ENCODE measurements at places on chromosomes 12 and 14. TPM values are rescaled to one million over a fixed set of nuclear protein-coding genes. Genes with fewer than 3 reads are reported as not detected.

- no peaks in the 10 kb centered on the region for H3K36me3 ChIP-seq
- no peak overlapping the region for H3K4me3 ChIP-seq
- no peak for DNase-seq
- no peaks in the 10 kb centered on the region for H3K4me1 ChIP-seq
- H3K27ac ChIP-seq = no peak overlapping the region
- peaks cover 12% of the 10 kb centered on the region for H3K27me3 ChIP-seq
Observed at GRCh38 chr14:104510216-104510615, 69.3 kb upstream of the C14orf180 start.

DNA sequence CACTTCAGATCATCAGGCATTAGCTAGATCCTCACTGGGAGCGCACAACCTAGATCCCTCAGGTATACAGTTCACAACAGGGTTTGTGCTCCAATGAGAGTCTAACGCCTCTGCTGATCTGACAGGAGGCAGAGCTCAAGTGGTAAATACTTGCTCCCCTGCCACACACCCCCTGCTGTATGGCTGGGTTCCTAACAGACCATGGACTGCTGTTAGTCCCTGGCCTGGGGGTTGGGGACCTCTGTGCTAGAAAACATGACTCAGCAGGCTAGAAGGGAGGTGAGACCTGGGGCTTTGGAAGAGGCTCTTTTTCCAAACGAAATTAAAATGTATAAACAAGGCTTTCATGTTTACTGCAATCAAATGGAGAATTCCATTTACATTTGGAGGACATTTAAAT, 691.1 kb downstream of the FLRT2 start:
- DNase-seq = no peak
- H3K27me3 ChIP-seq = no peaks in the 10 kb centered on the region
- H3K4me3 ChIP-seq = no peak overlapping the region
- no peaks in the 10 kb centered on the region for H3K4me1 ChIP-seq

GRCh38 chr12:58487255-58487654, 433.0 kb downstream of the LRIG3 start:
- H3K4me1 ChIP-seq = no peaks in the 10 kb centered on the region
- H3K27me3 ChIP-seq = no peaks in the 10 kb centered on the region
- no peak overlapping the region for H3K27ac ChIP-seq
- DNase-seq = no peak

- no peak for DNase-seq
- H3K27ac ChIP-seq = no peak overlapping the region
- no peaks in the 10 kb centered on the region for H3K4me1 ChIP-seq
- no peaks in the 10 kb centered on the region for H3K27me3 ChIP-seq
- no peaks in the 10 kb centered on the region for H3K36me3 ChIP-seq
- H3K4me3 ChIP-seq = no peak overlapping the region
Observed at GRCh38 chr12:130620281-130620680, 95.8 kb downstream of the RIMBP2 start.

DNA sequence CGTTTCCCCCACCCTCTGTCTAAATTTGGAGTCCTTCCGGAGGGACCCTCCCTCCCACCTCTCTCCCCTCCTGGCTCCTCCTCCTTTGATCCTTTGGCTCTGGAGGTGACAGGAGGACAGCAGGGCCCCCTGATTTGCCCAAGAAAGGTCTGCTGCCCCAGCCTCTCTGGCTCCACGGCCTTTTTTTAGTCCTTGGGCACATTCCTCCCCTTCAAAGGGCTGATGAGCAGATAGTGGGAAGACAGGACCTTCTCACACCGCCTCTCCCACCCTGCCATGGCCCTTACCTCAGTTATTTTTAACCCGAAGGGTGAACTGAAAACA, 196 bp upstream of the MYH6 start:
- no peak overlapping the region for H3K4me3 ChIP-seq
- no peaks in the 10 kb centered on the region for H3K27me3 ChIP-seq
- no peaks in the 10 kb centered on the region for H3K36me3 ChIP-seq

DNA sequence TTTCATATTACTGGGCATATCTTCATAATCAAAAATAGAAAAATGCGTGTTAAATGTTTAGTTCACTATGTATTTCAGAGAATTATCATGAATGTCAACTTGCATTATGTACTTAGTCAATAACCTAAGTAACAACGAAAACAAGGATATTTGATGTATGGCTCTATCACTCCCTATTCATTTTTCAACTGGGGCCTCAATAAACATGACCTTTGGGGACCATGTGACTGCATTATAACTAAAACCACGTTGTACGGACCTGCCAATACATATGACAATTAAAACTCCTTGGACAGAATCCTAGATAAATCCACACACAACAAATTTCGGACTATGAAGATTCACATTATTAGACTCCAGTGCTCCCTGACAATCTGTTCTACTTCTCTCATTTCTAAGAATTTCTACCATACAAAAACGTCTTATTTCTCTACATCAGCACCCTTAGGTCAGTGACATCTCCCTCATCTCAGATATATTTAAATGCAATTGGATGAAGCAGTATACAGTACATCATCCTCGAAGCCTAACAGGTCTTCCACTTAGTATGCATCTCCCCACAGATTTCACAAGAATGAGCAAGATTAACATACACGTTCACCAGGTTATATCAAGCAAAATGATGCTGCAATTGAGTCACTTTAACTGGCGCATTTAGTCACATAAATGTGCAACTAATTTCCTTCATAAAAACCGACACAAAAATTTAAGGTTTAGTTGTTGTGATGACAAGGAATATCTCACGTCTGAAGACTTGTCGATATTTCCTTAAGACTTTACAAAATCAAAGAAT, 1.5 kb downstream of the UBE2N start:
- H3K27ac ChIP-seq = no peak overlapping the region
- peaks cover 43% of the 10 kb centered on the region for H3K4me1 ChIP-seq
- H3K4me3 ChIP-seq = peak overlapping the region; percentile 90
- no peaks in the 10 kb centered on the region for H3K27me3 ChIP-seq

DNA sequence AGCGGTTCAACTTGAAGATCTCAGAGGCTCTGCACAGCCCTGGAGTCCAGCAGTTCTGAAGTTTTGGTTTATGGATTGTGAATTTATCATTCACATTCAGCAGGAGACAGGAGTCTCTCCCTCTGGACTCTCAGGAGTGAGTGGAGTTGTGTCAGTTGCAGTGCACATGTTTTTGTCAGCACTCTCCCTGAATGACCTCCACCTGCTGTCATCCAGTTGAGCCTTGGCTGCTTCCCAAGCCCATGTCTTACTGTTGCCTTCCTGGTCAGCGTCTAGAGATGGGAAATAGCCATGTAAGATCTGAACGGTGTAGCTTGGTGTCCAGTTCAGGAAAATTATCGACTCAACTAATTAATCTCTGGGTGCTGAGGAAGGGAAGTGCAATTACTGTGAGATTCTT, 133.2 kb downstream of the PRKCH start:
- DNase-seq = no peak
- H3K27me3 ChIP-seq = no peaks in the 10 kb centered on the region
- H3K36me3 ChIP-seq = peaks cover 30% of the 10 kb centered on the region
- H3K27ac ChIP-seq = no peak overlapping the region
- H3K4me1 ChIP-seq = peaks cover 4% of the 10 kb centered on the region

DNA sequence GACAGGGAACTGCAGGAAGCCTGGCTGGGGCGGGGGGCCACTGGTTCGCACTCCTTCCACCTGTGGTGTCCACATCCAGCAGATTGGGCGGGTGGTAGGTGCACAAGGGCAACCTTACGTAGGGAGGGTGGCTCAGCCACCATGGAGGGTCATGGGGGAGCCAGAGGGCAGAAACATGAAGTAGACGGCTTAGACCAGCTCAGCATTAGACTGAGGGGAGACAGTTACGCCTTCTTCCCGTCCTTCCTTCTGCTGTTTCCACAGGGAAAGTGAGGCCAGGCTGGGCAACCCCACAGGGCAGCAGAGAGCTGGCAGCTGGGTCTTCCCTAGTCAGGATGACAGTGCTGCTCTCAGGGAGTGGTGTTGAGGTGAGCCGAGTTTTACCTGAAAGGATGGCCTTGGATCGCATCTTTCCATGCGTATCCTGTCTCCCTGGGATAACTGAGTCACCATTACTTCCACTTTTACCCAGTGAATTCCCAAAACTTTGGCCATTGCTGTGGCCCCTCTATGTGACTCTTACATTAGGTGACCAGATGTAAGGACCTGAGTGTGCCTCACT, 170.0 kb upstream of the GZMB start:
- no peak overlapping the region for H3K4me3 ChIP-seq
- DNase-seq = no peak
- H3K27me3 ChIP-seq = no peaks in the 10 kb centered on the region
- no peaks in the 10 kb centered on the region for H3K4me1 ChIP-seq

- H3K4me1 ChIP-seq = no peaks in the 10 kb centered on the region
- no peak for DNase-seq
- no peak overlapping the region for H3K4me3 ChIP-seq
- H3K27ac ChIP-seq = no peak overlapping the region
Observed at GRCh38 chr12:104909761-104910160, 48.3 kb downstream of the SLC41A2 start.

DNA sequence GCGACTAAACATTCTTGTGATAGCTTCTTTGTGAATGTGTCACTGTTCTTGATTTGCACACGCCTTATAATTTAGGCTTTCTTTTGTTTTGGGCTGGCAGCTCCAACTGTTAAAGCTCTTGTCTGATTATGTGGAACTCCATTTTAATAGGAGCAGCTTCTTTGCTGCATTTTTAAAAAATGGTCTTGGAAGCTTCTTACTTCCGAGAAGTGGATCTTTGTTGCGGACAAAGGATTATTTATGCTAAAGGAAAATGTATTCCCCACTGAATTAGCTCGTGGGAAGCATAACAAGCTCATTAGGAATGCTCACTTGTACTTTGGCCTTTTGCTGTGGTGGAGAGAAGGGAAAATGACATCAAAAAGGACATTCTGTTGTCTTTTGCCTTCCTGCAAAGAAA, 20.0 kb downstream of the GAS2L3 start:
- H3K36me3 ChIP-seq = no peaks in the 10 kb centered on the region
- H3K27ac ChIP-seq = no peak overlapping the region
- no peak overlapping the region for H3K4me3 ChIP-seq
- no peak for DNase-seq

- no peak overlapping the region for H3K4me3 ChIP-seq
- no peak for DNase-seq
- H3K36me3 ChIP-seq = no peaks in the 10 kb centered on the region
- no peak overlapping the region for H3K27ac ChIP-seq
- H3K27me3 ChIP-seq = peaks cover 8% of the 10 kb centered on the region
Observed at GRCh38 chr12:114656906-114657596, 26.9 kb downstream of the TBX3 start.

DNA sequence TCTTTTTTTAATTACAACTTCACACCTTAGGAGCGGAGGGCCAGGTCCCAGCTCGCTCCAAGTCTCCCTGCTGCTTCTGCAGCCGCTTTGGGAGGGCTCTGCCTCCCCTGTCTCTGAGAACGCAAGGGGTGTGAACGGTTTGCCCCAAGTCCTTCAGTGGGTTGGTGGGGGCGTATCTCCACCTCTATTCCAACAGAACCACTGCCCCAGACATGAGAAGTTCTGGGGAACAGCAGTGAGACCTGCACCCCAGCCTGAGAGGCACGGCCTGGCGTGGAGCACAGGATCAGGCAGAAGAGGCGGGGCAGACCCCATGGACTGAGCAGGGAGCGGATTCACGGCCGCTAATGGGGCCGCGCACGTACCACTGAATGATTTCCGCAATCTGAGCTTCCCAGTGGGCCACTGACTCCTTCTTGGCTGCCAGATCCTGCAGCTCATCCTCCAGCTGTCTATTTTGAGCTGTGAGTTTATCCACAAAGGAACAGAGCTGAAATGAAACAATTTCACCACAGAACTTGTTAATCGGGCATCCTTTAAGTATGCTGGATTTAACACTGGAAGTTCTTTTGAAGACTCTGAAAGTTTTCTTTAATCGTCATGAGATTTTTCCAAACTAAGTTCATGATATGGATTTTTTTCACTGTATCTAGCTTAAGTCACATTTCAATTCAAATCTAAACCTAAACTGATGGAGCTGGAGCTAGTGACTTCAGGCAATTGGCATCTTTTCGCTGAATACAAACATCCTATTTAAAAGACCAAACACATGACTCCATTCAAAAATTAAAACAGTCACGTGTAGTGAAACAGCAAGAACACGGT, 44.4 kb downstream of the AMN start:
- H3K4me1 ChIP-seq = no peaks in the 10 kb centered on the region
- H3K27ac ChIP-seq = no peak overlapping the region
- H3K27me3 ChIP-seq = no peaks in the 10 kb centered on the region
- H3K36me3 ChIP-seq = peaks cover 100% of the 10 kb centered on the region
- no peak overlapping the region for H3K4me3 ChIP-seq

DNA sequence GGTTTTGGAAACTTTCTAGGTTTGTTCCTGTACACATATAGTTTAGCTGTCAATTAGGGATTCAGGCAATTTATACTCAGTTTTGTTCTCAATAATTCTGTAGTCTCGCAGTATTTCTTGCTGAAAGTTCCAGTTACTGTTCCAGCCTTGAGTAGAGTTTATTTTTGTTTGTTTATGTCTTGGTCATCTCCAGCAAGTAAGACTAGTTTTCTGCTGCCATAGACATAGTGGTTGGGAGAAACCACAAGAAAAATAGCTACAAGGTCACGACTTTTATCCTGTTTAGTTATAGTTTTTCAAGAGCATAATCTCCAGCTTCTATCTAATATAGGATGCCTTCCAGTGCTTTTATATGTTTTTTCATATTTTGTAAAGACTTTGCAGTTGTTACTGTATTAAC, 99.6 kb upstream of the FOXG1 start:
- H3K27ac ChIP-seq = no peak overlapping the region
- DNase-seq = no peak
- H3K27me3 ChIP-seq = no peaks in the 10 kb centered on the region
- no peaks in the 10 kb centered on the region for H3K4me1 ChIP-seq
- H3K36me3 ChIP-seq = no peaks in the 10 kb centered on the region

- H3K27me3 ChIP-seq = peaks cover 6% of the 10 kb centered on the region
- DNase-seq = no peak
- H3K4me1 ChIP-seq = no peaks in the 10 kb centered on the region
- H3K4me3 ChIP-seq = no peak overlapping the region
Observed at GRCh38 chr14:97005934-97006333, 208.8 kb downstream of the VRK1 start.

DNA sequence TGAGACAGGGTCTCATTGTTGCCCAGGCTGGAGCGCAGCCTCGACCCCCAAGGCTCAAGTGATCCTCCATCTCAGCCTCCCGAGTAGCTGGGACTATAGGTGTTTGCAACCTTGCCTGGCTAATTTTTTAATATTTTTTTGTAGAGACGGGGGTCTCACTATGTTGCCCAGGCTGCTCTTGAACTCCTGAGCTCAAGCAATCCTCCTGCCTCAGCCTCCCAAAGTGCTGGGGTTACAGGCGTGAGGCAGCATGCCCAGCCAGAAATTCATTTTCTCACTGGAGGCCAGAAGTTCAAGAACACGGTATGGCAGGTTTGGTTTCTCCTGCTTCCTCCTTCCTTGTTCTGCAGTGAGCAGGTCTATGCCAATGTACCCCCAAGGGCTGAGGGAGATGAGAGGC, 3.7 kb downstream of the RNASE1 start:
- peak overlapping the region; percentile 65 for H3K4me3 ChIP-seq
- H3K36me3 ChIP-seq = no peaks in the 10 kb centered on the region
- no peaks in the 10 kb centered on the region for H3K27me3 ChIP-seq
- H3K27ac ChIP-seq = peak overlapping the region; percentile 86

The AQP6 gene
- total RNA-seq = 0.09 TPM

The SDR9C7 gene
- not detected for total RNA-seq

The ADCY6 gene
- 42.7 TPM for total RNA-seq

The ART4 gene
- 3.7 TPM for total RNA-seq

The PLEKHG7 gene
- 1.6 TPM for total RNA-seq

The ARG2 gene
- total RNA-seq = 0.77 TPM

The NEMF gene
- total RNA-seq = 66.1 TPM
